ENCODE measurements at places on chromosomes 13 and 19.

DNA sequence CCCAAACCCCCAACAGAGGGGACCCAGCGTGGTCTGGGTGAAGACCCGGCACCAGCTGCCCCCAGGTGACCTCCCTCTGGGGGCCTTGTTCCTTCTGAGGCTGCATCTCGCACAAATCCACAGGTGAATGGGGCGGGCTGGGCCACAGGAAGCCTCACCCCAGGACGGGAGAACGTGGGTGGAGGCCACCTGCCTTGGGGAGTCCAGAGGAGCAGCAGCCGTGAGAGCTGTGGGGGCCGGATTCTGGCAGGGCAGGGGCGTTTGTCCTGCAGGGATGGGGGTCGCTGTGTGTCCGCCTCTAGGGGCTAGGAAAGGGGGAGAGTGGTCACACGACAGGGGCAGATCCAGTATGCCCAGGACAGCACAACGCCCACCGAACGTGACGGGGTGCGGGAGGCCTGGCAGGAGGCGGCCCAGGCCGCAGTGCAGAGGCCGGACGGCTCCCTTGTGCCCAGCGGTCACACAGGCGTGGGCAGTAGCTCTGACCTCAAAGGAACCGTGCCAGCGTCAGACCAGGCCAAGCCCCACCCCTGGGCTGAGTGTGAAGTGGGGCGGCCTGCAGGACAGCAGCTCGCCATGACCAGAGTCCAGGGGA is 6.7 kb downstream of the POLR2E start:
- no peak for DNase-seq

DNA sequence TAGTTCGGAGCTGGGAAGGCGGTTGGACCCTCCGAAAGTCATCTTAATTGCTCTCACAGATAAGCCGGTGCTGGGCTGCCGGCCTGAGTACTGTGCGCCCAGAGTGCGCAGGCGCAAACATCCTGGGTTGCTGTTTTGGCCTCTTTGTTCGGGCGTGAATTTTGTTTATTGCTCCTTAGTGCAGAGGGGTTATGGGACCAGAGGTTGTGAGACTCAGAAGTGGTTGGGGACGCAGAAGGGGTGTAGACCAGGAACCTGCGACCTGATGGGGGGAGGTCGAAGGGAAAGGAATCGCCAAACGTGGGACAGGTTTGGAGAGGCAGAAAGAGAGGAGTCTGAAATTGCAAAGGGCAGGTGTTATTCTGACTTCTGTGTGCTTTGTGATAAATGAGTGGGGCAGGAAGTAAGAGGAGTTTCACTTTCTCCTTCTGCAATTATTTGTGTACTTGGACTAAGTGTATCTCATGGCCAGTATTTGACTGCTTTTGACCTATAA is 607 bp upstream of the ZNF566 start:
- no peak for DNase-seq

GRCh38 chr19:4098493-4098892 is 25.4 kb downstream of the MAP2K2 start:
- no peak for DNase-seq

GRCh38 chr19:33377586-33378475 is 4.3 kb downstream of the CEBPG start:
- DNase-seq: no peak

- DNase-seq: no peak
Observed at GRCh38 chr19:5697890-5698634, 8.0 kb downstream of the RPL36 start.

DNA sequence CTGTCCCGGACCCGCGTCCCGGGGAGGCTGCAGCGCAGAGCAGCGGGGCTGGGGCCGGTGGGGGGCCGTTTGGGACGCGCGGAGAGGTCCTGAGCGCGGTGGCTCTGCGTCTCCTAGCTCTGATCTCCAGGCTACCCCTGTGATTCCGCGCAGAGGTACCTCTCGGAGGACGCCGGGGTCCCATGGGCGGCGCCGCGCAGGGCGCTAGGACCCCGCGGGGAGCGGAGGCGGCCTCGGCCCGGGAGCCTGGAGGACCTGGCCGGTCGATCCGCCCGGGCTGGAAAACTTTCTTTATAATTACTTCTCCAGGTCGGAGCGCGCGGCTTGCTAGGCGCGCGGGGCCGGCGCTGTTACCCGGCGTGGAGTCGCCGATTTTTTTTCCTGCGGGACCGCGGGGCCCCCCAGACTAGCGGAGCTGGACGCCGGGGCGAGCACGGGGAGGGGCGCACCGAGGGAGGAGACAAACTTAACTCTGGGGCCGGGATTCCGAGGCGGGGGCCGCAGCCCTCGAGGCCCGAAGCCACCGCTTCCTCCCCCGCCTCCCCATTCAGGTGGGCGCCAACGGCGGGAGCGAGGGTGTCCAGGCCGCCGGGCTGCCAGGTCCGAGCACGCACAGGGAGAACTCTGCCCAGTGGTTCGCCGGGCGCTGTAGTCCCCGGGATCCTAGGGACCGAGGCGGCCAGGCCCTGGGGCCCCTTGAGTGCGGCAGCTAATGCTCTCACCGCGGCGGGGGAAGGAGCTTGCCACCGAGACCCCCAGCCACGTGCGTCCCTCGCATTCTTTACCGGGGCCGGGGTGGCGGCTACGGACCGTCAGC is 848 bp upstream of the CEBPA start:
- peak; percentile 84 for DNase-seq

DNA sequence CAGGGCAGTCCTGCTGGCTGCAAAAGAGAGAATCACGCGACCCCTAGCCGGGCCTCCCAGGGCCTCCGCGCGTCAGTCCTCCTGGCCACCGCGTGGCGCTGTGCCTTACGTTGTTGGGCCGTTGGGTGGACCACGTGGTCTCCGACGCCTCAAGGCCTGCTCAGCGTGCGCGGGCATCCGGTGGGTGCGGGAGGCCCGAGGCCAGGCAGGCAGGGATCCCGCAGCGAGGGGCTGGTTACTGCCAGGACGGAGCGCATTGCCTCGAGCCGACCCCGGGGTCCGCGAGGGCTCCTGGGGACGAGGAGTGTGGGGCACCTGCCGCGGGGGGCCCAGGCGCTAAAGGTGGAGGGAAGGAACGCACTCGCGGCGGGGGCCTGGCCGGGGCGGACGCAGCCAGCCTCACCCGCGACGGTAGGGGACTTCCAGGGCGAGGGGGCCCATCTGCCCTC is at the start of gene TDRD12:
TSS of gene TDRD12 (plus strand) at position 157 of the 449 bp plus-strand sequence. CDS start 306 bp downstream, outside the sequence.
- no peak for DNase-seq

GRCh38 chr19:39937787-39938186 is 3.4 kb upstream of the FCGBP start:
- DNase-seq: no peak

All from right kidney (tissue), 9 donors.